ENCODE measurements at places on chromosomes 12 and 14.

GRCh38 chr12:58915634-58916033 is 4.7 kb downstream of the LRIG3 start:
- DNase-seq: no peak

DNA sequence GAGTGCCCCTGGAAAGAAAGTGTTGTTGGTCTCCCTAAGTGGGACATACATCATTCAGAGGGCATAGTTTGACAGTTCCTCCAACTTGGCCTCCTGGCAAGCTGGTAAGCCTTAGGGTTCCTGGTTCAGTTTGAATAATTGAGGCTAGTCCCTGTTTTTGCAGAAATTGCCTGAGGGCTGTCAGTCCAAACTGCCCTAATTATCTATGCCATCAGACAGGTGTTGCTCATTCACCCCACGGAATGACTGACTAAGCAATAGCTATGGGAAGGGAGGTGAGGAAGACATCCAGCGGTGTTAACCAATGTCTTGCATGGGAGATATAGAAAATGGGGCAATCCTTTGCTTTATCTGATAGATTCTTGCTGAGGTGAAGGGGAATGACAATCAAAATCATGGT is 37.6 kb downstream of the SPTSSA start:
- DNase-seq: no peak

GRCh38 chr12:55931780-55932550 is 1.0 kb downstream of the DGKA start:
- DNase-seq: no peak

DNA sequence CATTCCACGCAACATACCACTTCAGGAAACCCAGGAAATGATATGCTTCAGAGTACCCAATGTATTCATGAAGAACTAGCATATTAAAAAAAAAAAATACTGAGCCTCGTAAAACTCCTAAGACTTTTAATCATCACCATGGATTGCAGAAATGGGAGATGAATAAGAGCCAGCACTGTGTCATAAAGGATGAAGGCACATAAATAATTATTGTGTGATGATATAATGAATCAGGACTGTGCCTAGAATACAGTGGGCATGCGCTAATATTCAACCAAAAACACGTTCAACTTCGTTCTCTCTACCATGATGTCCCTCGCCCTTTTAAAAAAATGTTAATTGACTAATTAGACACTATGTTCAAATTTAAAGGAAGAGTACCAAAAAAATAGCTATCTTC is 68.7 kb downstream of the CIT start:
- DNase-seq: no peak

- DNase-seq: no peak
Observed at GRCh38 chr12:19925841-19926240, 442.5 kb upstream of the PDE3A start.

DNA sequence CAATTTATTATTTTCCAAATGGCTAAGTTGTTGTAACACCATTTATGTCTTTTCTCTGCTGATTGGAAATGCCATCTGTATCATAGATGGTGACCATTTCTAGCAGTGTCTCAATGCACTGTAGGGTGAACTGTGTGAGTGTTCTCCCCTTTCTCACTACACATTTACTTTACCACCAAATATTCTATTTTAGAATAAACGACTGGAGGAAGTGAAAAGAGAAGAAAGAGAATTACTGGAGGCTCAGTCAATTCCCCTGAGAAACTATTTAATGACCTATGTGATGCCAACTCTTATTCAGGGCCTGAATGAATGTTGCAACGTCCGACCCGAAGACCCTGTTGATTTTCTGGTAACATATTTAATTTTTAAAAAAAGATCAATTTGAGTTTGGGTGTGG is 15.5 kb upstream of the PAPOLA start:
- DNase-seq: no peak

- DNase-seq: no peak
Observed at GRCh38 chr12:58907391-58907790, 12.9 kb downstream of the LRIG3 start.

DNA sequence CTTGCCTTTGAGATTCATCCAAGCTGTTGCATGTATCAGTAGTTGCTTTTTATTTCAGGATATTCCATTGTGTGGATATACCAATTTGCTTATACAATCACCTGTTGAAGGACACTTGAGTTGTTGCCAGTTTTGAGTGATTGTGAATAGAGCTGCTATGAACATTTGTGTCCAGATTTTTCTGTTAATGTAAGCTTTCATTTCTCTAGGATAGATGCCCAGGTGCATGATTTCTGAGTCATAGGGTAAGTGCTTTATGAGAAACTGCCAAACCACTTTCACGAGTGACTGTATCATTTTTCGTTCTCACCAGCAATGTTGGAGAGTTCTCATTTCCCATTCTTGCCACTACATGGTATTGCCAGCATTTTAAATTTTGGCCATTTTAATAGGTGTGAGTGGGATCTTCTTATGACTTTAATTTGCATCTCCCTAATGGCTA is 434.6 kb upstream of the RGS6 start:
- no peak for DNase-seq
